ENCODE measurements at places on chromosomes 4 and X. TPM values are rescaled to one million over a fixed set of nuclear protein-coding genes. Genes with fewer than 3 reads are reported as not detected.

DNA sequence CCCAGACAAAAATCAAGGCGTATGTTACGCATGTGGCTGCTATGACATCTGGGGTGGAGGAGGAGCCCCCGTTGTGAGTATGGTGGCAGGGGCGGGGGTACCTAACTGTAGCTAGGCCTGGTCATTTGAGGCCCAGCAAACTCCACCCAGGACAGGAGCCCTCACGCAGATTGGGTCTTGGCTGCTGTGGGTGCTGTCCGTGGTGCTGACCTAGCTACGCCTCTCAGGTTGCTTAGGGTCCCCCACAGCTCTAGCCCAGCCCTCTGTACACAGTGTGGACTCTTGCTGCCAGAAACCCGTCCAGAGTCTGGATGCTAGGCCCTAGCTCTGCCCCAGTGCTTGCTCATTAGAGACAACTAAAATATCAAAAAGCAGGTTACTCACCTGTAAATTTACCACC, 146.7 kb upstream of the PSAPL1 start:
- DNase-seq = peak; percentile 16
- no peak overlapping the region for H3K27ac ChIP-seq
- no peaks in the 10 kb centered on the region for H3K27me3 ChIP-seq
- H3K36me3 ChIP-seq = no peaks in the 10 kb centered on the region

Gene ETDB
- total RNA-seq = not detected

- H3K27me3 ChIP-seq = no peaks in the 10 kb centered on the region
- no peaks in the 10 kb centered on the region for H3K4me1 ChIP-seq
- H3K36me3 ChIP-seq = no peaks in the 10 kb centered on the region
- no peak overlapping the region for H3K27ac ChIP-seq
- H3K4me3 ChIP-seq = no peak overlapping the region
- no peak for DNase-seq
Measured at GRCh38 chrX:50103866-50104566, 96.8 kb downstream of the AKAP4 start.

DNA sequence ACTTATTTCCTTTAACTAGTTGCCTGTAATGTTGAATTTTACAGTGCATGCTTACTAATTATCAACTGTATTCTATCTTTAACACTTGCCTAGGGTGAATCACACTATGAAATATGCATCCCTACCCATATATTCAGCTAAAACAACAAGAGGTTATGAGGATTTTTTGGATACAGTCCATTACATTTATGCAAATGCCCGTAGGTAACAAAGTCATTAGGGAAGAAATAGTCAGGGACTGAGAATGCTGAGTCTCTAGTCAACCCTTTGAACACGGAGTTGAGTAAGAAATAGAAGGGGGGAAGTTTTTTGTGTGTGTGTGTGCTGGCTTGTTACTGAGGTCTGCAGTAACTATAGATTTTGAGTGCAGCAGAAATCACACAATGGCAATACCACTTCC, 26.1 kb upstream of the CBLL2 start:
- H3K4me3 ChIP-seq = no peak overlapping the region
- H3K27ac ChIP-seq = no peak overlapping the region
- no peaks in the 10 kb centered on the region for H3K27me3 ChIP-seq

DNA sequence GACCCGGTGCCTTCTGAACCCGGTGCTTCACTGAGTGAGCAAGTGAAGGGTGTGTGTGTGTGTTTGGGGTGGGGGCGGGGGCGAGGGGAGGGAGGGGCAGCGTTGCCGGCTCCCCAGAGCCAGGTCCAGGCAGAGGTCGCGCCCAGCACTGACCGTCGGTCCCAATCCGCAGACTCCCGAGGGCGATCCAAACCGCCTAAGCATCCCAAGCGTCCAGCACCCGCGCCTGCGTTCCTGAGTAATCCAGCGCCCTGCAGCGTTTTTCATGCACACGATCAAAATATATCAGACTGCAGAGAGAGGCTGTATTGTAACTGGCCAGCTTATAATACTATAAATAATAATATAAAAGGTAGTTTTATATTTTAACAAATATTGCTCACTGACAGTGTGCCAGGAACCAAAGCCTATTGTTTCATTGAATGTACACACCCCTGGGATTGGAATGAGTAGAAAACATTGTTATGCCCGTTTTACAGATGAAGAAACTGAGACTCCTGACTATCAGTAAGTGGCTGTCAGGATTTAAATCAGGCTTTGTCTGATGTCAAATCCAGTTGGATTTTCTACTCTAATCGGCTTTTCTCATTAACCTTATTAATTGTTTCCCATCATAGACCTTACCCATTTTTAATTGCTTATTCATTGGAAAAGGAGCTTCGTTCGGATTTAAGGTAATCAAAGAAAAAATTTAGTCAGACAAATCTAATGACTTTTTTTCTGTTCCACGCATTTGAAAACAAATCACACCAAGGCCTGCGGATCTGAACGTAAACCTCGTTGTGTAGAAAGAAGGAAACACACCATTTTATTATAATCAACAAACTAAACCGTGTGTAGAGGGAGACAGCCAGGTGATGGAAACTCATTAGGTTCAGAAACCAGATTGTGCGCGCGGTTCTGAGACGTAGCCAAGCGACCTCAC, 4.0 kb upstream of the NKX3-2 start:
- H3K4me3 ChIP-seq = no peak overlapping the region
- no peak overlapping the region for H3K27ac ChIP-seq
- H3K27me3 ChIP-seq = peaks cover 3% of the 10 kb centered on the region
- no peaks in the 10 kb centered on the region for H3K36me3 ChIP-seq
- H3K4me1 ChIP-seq = peaks cover 39% of the 10 kb centered on the region
- DNase-seq = no peak

DNA sequence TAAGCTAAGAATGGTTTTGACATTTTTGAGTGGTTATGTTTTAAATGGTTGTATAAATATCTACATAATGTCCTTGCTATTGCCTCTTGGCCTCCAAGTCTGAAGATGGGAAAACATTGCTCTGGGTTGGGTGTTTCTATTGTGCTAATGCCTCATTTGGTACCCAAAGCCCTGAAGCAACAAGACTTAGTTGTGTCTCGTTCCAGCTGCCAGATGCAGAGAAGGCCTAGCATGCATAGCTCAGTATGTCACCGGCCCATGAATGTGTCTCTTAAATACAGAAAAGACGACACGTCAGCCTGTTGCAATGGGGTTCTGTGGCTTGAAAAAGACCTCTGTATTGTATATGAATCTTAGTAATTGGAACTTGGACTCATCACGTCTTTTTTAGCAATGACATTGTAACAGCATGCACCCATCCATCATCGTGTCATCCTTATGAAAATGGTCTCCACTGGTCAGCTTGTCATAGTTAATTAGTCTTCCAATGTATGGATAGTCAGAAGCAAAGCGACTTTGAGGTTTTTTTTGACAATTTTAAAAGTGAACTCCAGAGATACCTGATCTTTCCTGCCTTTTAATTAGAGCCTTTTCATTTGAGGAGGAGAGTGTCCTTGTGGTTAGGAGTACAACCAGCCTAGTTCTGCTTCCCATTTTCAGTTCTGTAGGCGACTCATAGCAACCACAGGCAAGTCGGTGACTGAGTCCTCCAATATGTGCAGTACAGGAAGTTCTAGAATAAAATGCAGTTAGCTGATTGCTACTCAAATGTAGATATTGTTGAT, 126.4 kb upstream of the GATB start:
- no peak overlapping the region for H3K4me3 ChIP-seq
- DNase-seq = no peak
- H3K27me3 ChIP-seq = no peaks in the 10 kb centered on the region
- no peaks in the 10 kb centered on the region for H3K36me3 ChIP-seq
- H3K4me1 ChIP-seq = no peaks in the 10 kb centered on the region
- no peak overlapping the region for H3K27ac ChIP-seq

Gene FGF5
- not detected for total RNA-seq

DNA sequence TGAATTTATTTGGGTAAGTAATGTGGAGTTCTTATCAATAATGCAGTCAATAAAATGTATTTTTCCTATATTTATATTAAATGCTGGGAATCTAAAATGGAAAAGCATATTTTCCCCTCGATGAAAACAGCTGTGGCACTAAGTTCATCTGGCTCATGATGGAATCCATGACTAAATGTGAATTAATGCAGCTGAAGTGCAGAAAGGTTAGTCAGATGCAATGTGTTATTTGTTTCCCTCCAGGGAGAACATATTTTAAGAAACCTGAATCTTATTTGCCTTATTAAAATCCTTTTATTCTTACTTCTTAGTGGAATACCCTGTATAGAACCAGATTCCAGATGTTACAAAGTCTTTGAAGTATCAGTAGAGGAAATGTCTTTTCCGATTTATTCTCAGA, 247.9 kb downstream of the ARHGAP24 start:
- no peak for DNase-seq
- no peaks in the 10 kb centered on the region for H3K36me3 ChIP-seq
- no peaks in the 10 kb centered on the region for H3K27me3 ChIP-seq
- no peak overlapping the region for H3K27ac ChIP-seq
- H3K4me3 ChIP-seq = no peak overlapping the region

GRCh38 chr4:90926957-90927356, 799.8 kb downstream of the CCSER1 start:
- DNase-seq = no peak
- H3K4me3 ChIP-seq = no peak overlapping the region
- no peaks in the 10 kb centered on the region for H3K36me3 ChIP-seq
- H3K27me3 ChIP-seq = no peaks in the 10 kb centered on the region

DNA sequence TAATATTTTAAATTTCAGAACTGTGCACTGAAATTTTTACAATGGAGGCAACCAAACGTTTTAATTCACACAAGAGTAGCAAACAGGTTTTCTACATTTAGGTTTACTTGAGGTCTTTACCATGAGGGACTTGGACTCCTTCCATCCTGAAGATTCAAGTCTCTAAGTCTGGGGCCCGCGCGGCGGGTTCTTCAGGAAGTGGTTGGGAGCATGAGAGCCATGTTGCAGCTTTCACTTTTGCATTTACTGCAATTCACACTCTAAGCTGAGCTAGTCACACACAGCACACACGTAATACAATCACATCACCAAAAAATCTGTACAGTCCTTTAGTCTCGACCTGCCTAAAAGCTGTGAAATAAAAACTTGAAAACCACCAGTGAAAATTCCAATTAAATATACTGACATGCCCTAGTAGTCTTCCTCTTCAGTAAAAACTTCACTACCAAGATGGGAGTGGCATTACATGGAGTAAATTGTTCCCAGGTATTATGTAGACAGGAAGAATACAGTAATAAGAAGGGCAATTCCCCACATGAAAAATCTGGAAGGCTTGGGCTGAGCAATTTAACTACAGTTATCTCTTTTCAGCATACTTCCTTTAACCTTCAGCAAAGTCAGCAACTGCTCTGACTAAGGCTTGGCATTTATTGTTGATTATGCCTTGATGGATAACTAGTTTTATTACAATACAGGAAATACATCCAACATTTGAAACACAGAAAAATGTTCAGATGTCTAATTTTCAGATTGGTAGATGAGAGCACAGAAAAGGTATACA, 571.1 kb upstream of the DIPK2B start:
- no peaks in the 10 kb centered on the region for H3K27me3 ChIP-seq
- H3K36me3 ChIP-seq = no peaks in the 10 kb centered on the region
- H3K27ac ChIP-seq = peak overlapping the region; percentile 83
- no peak overlapping the region for H3K4me3 ChIP-seq
- H3K4me1 ChIP-seq = peaks cover 14% of the 10 kb centered on the region

- H3K27ac ChIP-seq = no peak overlapping the region
- no peaks in the 10 kb centered on the region for H3K27me3 ChIP-seq
- H3K36me3 ChIP-seq = no peaks in the 10 kb centered on the region
- H3K4me1 ChIP-seq = no peaks in the 10 kb centered on the region
Measured at GRCh38 chrX:25131055-25131454, 115.3 kb upstream of the ARX start.

DNA sequence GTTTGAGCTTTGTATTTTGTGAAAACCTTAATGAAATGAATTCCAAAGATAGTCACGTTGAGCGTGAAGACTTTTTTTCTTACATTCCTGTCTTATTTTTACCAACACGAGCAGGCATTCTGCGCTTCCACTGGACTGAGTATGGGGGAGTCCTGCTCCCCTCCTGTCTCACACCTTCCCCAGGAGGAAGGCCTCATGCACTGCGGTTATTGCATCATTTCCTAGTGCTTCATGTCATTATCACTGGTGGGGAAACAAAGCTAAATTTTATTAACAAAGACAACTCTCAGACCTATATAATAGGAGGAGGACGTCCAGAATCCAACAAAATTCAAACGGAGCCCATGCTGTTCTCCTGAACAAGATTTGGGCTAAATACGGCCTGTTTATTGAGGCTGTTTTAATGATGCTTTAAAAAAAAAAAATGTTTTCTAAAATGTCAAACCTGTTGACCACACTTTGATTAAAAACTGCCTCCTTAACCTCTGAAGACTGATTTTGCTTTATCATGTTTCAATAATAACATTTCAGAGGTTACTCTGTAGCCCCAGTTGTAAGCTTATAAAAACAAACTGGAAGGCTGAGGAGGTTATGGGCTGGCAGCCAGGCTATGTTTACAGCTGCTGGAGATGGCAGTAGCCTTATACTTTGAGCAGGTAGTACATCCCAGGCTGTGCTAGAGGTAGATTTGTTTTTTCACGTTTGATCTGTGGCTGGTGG, 118.0 kb downstream of the SOWAHB start:
- H3K36me3 ChIP-seq = no peaks in the 10 kb centered on the region
- DNase-seq = no peak
- H3K27ac ChIP-seq = no peak overlapping the region
- no peaks in the 10 kb centered on the region for H3K27me3 ChIP-seq
- H3K4me3 ChIP-seq = no peak overlapping the region

DNA sequence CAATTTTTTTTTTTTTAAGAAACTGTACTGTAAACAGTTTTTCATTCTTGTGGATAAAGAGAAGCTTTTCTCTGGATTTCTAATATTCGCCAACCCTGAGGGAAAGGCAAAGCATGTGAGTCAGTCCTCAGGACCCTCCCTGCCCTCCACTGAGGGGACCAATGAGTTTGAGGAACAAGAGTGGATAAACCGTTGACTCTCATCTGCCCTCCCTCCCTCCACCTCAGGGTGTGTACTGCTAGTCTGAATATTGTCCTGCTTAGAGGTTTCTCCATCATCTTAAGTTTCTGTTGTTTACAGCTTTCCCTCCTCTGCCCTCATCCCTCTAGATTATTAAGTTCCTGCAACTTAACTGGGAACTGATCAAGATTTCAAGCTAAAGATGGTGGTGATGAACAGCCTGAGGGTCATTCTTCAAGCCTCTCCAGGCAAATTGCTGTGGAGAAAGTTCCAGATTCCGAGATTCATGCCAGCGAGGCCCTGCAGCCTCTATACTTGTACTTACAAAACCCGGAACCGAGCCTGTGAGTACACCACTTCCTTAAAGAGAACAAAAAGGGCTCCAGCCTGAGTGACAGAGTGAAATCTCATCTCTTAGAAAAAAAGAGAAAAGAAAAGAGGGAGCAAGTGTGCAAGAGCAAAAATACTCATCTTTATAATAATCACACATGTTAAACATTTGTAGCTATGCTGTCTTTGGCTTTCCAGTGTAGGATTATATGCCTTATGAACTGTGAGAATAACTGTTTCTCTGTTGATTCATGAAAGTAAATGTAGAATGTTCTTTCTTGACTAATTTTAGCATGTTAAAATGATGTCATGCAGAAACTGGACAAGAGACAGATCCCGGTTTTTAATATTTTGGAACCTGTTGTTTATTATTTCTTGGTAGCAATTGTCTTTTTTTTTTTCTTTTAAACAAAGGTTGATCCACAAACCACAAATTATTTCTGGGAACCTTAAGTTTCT, 11.9 kb downstream of the CA5B start:
- no peak for DNase-seq
- no peak overlapping the region for H3K4me3 ChIP-seq
- H3K27me3 ChIP-seq = no peaks in the 10 kb centered on the region
- H3K4me1 ChIP-seq = no peaks in the 10 kb centered on the region

Data from body of pancreas (tissue), 4 donors.